ENCODE measurements at places on chromosomes 1 and 21. TPM values are rescaled to one million over a fixed set of nuclear protein-coding genes. Genes with fewer than 3 reads are reported as not detected.

SPATA21 gene
- not detected for total RNA-seq

TSPEAR gene
- 0.08 TPM for total RNA-seq

TRAPPC10 gene
- 16.5 TPM for total RNA-seq

FAM78B gene
- 0.72 TPM for total RNA-seq

XCL1 gene
- not detected for total RNA-seq

UMODL1 gene
- not detected for total RNA-seq

PRR9 gene
- total RNA-seq: not detected

RSPO1 gene
- 0.08 TPM for total RNA-seq

DNA sequence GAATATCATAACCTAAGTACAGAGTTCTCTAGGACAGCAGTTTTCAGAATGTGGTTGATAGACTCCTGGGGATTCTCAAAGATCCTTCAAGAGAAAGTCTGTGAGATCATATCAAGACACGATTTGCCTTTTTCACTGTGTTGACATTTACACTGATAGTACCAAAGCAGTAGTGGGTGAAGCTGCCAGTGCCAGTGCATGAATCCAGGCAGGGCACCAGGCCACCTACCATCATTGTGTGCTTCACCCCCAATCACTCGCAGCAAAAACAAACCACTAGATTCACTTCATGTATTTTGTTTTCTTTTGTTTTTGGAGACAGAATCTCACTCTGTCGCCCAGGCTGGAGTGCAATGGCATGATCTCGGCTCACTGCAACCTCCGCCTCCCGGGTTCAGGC, 23.9 kb downstream of the DNAJC16 start:
- no peak for DNase-seq

GRCh38 chr1:14309984-14310383, 288.5 kb upstream of the KAZN start:
- no peak for DNase-seq

- no peak for DNase-seq
Measured at GRCh38 chr1:244296447-244296846, 155.3 kb downstream of the ADSS2 start.

- peak; percentile 92 for DNase-seq
Measured at GRCh38 chr1:18948048-18948912, 8.2 kb downstream of the IFFO2 start.

- peak; percentile 49 for DNase-seq
Measured at GRCh38 chr1:218330043-218330623, 15.0 kb upstream of the TGFB2 start.

DNA sequence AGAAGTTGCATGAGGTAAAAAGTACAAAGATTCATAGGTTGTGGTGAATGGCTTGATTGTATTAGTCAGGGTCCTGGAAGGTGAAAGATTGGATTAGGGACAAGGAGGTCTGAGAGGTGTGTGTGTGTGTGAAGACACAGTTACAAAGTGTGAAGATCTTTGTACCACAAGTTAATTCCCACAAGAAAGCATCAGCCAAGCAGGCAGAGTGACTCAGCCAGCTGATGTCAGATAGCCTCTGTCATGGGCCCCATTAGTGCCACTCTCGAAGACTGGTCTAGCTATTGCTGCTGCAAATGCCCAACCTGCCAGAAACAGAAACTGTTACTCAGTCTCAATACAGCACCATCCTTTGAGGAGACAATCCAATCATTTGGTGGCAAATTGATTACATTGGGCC, 96.5 kb downstream of the DTL start:
- no peak for DNase-seq

GRCh38 chr1:86915737-86916235, 1.4 kb downstream of the HS2ST1 start:
- no peak for DNase-seq

DNA sequence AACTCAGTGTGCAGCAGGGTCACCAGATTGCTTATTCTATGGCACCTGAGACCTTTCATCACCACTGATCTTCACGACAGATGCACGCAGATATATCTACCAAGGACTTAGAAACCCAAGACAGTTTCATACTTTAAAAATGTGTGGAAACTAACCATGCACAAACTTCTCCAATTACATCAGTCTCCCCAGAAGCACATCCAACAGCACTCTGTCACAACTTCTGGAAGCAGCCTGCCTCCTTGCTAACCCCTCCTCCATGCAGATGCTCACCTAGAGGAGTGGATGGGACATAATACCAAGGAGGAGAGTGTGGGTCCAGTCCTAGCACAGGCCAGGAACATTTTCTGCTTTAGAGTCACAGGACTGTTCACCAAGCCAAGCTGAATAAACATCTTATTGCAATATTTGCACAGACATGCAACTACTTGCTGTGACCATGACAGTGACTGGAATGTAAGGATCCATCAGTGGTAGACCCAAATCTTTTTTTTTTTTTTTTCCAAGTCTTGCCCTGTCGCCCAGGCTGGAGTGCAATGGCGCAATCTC, 69.4 kb downstream of the HIVEP3 start:
- DNase-seq: no peak

DNA sequence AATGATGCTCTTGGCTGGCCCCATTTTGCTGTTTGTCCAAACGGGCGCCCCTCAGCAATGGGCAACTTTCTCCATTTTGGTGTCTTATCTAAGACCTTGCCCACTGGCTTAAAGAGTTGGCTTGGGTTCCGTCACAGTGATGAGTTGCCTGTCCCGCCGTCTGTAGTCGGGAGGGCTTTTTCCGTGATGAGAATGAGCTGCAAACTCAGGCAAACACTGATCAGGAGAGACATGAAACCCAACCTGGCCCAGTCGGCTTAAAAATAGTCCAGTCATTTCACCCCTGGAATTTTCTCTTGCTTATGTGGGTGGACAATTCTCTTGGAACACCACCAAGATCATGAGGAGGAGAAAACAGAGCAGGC, 79.3 kb downstream of the ST6GALNAC3 start:
- DNase-seq: no peak

GRCh38 chr1:39297551-39297950, 93.1 kb downstream of the MACF1 start:
- DNase-seq: no peak

DNA sequence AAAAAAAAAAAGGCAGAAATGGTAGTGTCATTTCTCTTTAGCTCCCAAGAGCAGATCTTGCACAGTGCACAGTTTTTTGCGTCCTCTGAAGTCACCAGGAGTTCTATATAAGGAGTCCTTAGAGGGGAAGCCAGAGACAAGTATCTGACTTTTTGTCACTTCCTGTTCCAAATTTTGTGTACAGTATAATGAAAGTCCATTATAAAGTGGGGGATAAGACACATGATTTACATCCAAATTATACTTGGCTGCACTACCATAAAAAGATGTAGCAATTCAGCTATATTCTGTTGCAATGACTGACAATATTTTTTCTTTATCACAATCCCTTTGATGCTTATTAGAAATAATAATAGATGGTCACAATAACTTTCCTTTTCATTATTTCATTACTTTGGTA, 1276.9 kb upstream of the ADGRL2 start:
- DNase-seq: no peak

GRCh38 chr21:34074283-34075090, 1.1 kb downstream of the MRPS6 start:
- DNase-seq: no peak

DNA sequence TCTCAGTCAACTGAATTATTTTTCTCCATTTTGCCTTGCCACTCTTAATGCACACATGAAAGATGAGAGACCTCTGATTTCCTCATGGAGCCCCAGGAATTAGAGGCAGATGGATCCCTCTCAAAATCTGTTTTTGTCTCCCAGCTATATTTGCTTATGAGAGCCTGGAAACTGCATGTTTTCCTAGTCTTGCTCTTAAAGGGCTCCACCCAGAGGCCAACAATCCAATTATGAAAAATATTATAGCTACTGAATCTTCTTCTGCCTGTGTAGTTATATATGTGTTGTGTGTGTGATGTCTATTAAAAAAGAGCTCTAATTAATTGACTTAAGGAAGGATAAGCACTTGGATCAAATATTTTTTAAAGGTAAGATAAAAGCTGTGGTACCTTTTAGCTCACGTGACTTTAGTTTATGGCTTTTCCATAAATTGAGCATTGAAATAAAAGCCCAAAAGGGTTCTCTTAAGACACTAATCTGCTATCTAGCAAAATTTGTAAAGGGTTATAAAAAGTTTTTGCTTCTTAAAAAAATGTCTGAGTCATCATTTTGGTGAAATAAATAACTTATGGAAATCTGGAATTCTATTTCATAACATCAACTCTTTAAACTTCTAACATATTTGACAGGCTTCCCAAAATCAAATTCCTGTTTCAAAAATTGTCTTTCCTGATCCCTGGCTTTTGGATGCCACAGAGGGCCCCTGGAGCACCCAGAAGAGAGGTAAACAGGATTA, 31.2 kb upstream of the TSPEAR start:
- DNase-seq: no peak

- no peak for DNase-seq
Measured at GRCh38 chr1:50930193-50930592, 29.9 kb downstream of the FAF1 start.

GRCh38 chr1:200369131-200369530, 40.7 kb downstream of the ZNF281 start:
- no peak for DNase-seq

GRCh38 chr1:20625176-20626097, 7.8 kb upstream of the PINK1 start:
- no peak for DNase-seq

DNA sequence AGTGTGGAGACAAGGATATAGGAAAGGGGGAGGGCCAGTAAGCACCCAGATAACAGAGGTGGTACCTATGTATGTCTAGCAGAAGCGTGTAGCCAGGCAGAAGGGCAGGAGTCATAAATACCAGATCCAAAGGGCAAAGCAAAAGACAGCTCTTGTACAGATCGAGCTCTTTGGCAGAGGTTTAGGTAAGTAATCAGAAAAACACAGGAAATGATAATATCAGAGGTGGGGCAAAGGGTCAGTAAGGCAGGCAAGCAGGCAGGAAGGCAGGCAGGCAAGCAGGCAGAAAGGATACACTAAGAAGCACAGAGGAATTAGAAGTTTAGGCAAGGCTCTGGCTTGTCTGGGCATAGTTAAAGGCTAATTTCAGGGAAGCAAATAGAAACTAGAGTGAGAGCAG, 22.7 kb upstream of the SLFNL1 start:
- no peak for DNase-seq

GRCh38 chr1:3294450-3294849, 160.0 kb upstream of the ARHGEF16 start:
- DNase-seq: no peak

Data from H4 (cell line).